ENCODE measurements at places on chromosomes 3 and 15.

GRCh38 chr3:152779653-152780052 is 55.3 kb upstream of the P2RY1 start:
- DNase-seq = no peak

DNA sequence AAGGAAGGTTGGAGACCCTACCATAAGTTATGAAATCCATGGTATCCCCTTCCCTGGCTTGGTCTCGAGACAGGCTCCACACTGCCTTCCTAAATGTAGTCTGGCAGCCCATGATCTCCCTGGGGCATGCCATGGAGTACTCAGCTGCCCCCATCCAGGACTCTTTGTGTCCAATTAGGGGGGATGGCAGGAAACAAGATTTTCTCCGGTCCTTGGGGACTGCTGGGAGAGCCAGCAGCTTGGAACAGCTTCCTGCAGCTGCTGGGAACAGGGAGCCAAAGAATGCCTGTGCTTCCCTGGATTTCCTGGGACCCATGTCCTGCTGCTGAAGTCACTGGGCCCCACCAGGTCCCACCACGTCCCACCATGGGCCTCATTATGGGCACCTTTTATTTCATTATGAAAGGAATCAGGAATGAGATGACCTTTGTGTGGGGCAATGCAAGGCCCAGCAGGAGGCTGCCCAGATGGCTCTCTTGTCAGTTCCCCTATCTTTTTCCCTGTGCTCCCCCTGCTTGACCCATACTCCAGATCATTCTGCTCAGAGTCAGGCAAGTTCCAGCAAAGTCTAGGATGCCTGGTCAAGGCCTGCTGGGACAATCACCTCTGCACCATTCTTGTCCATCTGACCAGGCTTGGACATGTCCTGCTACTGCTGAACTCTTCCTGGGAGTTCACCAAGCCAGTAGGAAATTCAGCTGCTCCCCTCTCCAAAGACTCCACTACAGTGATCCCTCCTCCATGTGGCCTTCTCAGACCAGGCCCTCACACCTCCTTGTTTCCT is 15.0 kb upstream of the DAG1 start:
- no peak for DNase-seq

DNA sequence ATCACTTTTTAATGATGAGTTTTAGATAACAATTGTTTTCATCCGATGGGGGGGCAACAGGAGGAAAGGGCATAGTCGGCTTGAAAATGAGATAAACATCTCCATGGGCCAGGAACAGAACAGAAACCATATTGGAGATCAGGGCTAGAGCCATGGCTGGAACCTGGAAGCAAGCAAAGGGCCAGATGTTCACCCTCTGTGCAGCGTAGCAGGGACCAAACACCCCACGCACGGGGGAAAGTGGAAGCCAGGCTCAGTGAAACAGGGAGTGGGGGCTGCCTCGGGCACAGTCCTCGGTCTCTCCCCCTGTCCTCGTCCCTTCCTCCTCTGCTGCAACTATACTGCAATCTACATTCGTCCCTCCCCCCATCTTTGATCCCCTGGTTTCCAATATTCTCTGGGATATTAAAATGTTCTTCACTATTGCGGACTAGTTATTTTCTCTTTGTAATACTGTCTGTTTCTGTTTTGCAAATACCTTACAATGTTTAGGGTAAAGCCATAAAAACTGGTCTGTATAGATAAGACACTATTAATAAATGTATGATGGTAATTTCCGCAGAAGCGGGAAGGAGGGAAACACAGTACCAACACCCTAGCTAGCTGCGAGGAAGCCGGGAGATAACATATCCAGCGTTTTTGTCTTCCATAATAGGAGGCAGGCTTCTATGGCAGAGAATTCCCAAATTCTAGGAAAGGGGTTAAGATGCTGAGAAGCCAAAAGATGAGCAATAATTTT is 121.5 kb downstream of the XXYLT1 start:
- DNase-seq = no peak

- DNase-seq = no peak
Measured at GRCh38 chr3:104750581-104750980, 616.1 kb upstream of the ALCAM start.

DNA sequence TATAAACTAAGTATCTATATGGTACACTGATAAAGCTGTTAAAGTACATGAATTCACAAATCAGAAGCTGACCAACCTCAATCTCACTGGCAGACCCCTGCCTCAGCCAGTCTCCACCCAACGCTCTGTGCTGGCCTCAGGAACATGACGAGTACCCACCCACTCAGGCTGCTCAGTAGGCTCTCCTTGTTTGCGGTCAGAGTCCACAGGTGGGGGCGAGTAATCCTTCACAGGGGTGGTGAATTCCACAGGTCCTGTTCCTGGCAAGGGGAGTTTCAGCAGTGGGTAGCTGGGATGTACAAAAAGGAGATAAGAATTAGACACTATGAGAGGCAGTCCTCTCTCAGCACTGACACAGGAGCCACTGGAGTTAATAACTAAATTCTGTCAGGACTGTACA is 40.9 kb downstream of the SCAP start:
- no peak for DNase-seq

DNA sequence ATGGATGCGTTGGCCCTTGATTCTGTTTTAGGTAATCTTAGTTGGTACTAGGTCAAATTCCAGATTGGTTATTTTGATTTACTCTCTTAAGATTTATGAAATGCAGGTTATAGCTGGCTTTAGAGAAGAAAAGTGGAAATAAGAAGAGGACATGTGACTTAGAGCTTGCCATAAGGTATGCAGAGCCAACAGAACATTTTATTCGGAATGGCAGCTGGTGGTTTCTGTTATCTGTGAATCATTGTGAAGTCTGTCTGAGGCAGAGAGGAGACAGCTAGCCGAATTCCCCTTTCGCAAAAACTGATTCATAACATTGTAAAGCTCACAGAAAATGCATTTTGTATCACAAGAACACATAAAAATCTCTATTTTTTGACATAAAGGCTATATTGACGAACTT is 82.1 kb downstream of the FILIP1L start:
- peak; percentile 65 for DNase-seq

DNA sequence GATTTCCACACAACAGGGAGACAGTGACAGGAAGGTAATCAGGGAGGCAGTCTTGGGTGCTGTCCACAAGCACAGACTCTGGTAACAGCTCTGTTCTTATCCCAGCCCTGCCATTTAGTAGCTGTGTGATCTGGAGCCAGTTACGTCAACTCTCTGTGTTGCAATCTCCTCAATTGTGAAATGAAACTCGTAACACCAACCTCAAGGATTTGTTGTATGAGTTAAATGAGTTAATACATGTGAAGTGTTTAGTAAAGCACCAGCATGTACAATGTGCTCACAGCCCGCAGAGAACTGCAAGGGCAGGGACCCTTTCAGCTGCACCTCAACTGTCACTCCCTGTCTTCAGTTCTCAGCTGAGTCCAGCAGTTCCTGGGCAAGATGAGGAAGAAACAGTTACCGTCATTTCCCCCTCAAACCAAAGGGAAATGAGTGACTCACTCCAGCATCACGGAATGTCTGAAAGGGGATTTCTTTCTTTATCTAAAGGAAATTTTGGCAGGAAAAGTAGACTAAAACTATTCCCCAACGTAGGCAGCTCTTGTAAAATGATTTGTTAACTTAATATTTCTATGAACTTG is 39.9 kb upstream of the MB21D2 start:
- DNase-seq = peak; percentile 2

DNA sequence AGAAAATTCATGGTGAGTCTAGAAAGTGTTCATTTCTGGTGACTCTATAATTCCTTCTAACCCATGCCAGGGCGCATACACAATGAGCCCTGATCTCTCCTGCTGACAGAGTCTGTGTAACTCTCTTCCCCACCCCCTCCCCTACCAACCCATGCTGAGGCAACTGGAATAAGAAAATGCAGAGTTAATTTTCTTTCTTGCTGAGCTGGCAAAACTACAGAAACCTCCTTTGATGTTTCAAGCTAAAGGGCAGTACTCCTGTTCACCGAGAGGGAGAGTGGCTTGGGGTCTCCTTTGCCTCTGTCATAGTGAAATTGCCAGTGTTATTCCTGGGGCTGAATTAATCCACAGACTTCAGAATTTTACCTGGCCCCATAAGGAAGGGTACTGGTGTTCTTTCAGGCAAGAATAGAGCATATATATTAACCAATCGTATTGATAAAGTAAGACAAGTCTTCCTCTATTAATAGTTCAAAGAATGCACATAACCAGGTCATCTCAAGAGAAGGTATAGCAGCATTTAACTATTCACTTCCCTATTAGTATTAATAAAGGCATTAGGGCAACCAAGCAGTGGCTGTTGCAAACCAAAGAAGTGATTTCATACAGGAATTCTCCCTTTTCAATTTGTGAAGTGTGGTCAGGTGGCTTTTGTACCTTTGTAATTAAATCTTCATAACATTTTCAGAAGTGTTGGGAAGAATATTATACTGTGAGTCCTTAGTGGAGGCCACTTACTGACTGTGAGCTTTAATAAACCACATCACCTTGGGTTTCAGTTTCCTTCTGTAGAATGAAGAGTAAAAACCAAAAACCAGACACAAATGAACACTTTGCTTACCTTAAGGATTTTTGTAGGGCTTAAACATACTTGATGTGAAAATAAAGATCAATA is 4.1 kb downstream of the GAP43 start:
- DNase-seq = no peak

DNA sequence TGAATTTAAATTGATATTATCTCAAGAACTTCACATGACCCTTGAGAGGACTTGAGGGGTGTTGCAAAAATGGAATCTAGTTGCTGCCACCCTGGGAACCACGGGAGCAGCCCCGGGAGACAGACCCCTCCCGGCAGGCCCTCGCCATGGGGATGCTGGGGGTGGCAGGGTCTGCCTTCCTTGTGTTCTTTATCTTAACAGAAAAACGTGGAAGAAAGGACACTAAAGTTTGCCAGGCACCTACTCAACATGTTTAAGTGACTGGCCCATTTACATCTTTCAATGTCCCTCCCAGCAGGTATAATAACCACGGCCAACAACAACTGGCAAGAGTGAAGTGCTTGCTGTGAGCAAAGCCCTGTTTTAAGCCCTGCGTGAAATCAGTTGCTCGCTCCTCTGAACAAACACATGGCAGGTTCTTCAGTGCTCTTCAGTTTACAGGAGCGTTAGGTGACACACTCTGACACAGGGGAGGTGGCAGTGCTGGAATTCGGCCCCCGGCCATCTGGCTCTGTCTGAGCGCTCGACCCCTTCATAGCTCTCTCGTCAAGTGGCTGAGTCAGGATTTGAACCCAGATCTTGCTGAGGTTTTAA is 112.5 kb downstream of the ASB7 start:
- DNase-seq = no peak

GRCh38 chr3:89622063-89622700 is 514.8 kb downstream of the EPHA3 start:
- DNase-seq = no peak

GRCh38 chr3:109152320-109152719 is 15.8 kb downstream of the C3orf85 start:
- no peak for DNase-seq

- DNase-seq = no peak
Measured at GRCh38 chr15:101175401-101175800, 76.4 kb downstream of the CHSY1 start.

DNA sequence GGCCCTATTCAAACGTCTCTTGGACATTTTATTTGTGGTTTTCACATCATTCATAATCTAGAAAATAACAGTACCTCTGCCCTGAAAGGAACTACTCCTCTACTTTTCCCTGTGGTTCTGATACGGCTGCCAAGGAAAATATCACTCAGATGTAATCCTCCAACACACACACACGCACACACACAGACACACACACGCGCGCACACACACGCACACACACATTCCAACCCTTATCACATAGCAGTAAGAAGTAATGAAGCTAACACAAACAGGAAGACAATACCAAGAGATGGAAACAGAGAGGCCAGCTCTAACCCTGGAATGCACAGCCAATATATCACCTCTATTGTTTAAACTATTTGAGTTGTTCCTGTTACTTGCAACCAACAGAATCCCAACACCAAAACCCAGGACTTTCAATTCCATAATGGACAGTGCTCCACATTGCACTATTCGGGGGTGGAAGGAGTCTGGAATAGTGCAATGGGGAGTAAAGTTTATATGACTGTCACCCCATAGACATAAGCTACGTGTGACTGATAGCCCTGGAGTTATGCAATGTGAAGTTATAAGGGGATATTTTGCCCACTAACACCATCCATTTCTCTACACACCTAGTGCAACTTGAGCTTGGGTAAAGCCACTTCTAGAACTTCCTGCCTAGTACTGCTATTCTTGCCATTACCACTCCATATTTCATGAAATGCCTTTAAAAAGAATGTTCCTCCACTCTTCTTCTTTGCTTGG is 71.3 kb upstream of the FNDC3B start:
- no peak for DNase-seq

GRCh38 chr15:84643838-84644237 is 10.2 kb downstream of the WDR73 start:
- DNase-seq = no peak

DNA sequence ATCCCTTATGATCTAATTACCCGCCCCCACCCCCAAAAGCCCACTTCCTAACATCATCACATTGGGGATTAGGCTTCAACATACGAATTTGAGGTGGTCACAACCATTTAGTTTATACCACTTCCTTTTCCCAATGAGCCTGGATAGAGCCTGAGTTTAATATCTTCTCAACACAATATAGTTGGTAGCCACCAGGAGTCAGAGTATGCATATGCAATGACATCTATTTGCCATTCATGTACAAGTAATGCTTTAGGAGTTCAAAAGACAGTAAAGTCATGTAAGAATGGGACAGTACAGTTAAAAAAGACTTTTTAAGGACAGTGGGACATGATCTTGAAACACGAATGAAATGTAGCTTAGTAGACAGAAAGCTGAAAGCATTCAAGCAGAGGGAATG is 172.4 kb downstream of the DCLK3 start:
- DNase-seq = peak; percentile 30

DNA sequence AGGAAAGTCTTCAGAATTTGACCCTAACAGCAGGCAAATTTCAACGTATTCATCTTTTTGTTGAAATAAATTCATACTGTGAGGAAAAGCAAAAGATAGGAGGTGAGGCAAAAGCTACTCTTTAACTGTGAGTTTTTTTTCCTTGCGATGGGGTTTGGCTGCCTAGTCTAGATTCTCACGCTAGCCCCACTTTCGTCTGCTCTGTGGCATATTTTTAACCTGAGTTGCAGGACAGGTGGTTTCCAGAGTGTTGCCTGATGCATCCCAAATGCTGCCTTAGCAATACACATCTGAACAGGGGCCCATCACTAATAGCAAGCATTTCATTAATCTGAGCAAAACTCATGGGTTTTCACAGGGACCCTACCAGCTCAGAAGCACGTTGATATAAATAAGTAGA is 11.7 kb downstream of the PSMA4 start:
- DNase-seq = no peak

GRCh38 chr15:80585544-80586018 is 109.5 kb upstream of the ABHD17C start:
- no peak for DNase-seq

- peak; percentile 38 for DNase-seq
Measured at GRCh38 chr15:72271895-72272212, 500 bp downstream of the PARP6 start.

DNA sequence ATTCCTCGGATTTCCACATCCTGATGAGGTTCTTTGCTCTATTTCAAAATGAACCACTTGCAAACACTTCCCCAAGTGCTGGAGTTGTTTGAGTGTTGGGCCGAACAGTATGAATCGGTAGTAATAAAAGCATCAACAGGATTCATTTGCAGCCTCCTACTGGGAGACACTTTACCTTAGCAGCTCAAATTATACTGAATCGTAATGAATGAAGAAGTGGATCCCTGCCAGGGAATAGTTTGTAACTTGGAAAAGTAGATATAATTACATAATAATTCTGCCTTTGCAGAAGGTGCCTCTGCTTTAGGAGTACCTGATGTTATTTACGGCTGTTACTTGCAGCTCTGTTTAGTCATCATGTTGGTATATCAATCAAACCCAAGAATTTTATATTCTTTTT is 669.1 kb downstream of the CADM2 start:
- DNase-seq = no peak
